ENCODE measurements at places on chromosomes 7 and 10.

- DNase-seq = no peak
Measured at GRCh38 chr7:105840981-105841749, 35.2 kb downstream of the ATXN7L1 start.

GRCh38 chr10:91923371-91924211, at the start of gene BTAF1:
Gene BTAF1, plus strand, starts transcription at chr10:91923770. Its CDS starts 307 bp downstream, at chr10:91924077.
- peak; percentile 94 for DNase-seq

DNA sequence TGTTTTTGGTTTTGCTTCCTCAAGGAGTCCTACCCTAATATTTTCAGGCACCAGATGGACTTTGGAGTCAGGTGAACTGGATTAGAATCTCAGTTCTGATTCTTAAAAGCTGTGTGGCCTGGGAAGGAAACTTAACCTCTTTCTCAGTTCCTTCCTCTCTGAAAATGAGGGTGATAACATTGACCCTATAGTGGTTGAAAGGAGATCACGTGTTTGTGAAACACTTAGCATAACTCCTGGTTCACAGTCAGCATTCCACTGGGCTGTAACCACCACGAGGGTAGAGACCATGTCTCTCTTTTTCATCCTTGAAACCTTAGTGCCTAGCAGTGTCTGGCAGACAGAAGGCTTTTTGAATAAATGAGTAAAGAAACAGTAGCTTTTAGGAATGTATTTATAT, 16.7 kb downstream of the LSMEM1 start:
- peak; percentile 56 for DNase-seq

- DNase-seq = peak; percentile 5
Measured at GRCh38 chr10:16681521-16681920, 135.7 kb downstream of the RSU1 start.

GRCh38 chr10:3892440-3893425, 107.7 kb upstream of the KLF6 start:
- peak; percentile 60 for DNase-seq

DNA sequence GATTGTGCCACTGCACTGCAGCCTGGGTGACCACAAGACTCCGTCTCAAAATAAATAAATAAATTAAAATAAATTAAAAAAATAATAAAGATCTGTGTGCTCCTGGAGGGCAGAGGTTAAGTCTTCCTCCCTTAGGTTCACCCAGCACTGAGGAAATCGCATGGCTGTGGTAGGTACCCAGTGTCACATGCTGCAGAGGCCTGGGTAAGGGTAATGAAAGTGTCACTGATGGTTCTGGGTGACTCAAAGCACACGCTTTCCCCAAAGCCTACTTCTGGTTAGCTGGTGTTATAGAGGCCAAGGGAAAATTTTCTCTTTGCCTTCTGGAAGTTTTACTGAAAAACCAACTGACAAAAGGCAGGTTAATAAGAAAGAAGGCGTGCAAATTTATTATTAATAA, 88.8 kb upstream of the ITGB1 start:
- DNase-seq = no peak

- DNase-seq = no peak
Measured at GRCh38 chr7:50762337-50762736, 20.4 kb downstream of the GRB10 start.

DNA sequence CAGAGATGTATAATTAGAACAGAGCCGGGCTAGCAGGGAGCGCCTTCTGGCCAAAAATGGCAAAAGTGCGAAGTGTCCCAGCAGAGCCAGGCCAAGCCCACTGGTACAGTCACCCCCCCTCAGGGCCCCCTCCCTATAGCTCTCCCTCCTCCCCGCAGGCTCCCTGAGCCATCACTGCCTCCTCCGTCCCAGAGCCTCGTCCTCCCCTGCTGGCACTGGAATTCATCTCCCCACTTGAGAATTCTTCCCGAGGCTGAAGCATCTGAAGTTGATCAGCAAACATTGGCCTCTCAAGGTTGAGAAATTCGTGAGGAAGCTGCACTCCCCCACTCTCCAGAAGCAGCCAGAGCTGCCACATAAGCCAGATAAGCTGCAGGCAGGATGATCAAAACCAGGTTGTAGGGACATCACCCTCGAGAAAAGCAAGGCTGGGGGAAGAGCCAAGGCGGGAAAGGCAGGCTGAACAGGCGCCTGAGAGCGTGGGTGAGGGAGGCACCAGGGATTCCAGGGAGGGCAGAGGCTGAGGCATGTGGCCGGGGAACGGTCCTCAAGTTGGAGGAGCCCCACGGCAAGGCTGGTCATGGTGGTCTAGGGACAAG, 23.4 kb downstream of the CAMK2G start:
- DNase-seq = peak; percentile 89

DNA sequence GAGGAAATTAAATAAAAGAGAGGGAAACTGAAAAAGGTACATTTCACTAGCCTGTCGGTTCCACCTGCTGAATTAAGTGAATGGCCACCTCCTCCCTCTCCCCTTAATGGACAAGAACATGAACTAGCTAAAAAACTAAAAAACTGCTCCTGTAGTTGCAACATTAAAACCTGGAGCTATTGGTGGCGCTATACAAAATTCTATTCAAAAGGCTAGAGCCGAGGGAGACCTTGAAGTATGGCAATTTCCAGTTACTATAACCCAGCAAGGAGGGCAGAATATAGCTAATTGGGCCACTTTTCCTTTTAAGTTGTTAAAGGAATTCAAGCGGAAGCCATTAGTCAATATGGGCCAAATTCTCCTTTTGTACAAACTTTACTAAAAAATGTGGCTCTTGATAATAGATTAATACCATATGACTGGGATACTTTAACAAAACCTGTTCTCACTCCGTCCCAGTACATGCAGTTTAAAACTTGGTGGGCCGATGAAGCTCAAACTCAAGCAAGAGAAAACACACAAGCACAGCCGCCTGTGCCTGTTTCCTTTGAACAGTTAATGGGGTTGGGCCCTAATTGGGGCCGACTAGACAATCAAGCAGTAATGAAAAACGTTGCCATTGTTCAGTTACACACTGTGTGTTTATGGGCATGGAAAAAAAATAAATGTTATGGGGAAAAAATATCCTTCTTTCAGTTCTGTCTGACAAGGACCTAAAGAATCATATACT, 6.5 kb upstream of the CHST3 start:
- peak; percentile 41 for DNase-seq

GRCh38 chr7:94228678-94229077, 166.0 kb upstream of the COL1A2 start:
- DNase-seq = peak; percentile 76

DNA sequence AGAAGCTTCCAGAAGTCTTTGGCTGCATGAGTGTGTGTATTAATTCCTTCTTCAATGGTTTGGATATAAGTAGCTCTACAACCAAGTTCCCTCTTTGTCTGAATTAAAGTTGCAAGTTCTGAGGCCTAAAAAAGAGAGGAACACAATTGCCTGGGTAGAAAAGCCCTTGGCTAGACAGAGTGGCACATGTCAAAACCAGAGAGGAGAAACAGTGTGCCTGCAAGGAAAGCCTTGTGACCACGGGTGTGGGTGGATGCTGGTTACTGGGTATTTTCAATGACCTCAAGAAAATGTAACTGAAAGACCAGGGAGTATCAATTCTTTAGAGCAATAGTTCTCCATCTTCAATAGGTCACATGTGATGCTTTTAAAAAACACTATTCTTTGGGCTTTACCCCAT, 148.3 kb downstream of the SVIL start:
- DNase-seq = no peak

GRCh38 chr7:133980804-133981203, 146.3 kb upstream of the LRGUK start:
- DNase-seq = no peak

- no peak for DNase-seq
Measured at GRCh38 chr10:130654726-130655125, 518.5 kb downstream of the GLRX3 start.

DNA sequence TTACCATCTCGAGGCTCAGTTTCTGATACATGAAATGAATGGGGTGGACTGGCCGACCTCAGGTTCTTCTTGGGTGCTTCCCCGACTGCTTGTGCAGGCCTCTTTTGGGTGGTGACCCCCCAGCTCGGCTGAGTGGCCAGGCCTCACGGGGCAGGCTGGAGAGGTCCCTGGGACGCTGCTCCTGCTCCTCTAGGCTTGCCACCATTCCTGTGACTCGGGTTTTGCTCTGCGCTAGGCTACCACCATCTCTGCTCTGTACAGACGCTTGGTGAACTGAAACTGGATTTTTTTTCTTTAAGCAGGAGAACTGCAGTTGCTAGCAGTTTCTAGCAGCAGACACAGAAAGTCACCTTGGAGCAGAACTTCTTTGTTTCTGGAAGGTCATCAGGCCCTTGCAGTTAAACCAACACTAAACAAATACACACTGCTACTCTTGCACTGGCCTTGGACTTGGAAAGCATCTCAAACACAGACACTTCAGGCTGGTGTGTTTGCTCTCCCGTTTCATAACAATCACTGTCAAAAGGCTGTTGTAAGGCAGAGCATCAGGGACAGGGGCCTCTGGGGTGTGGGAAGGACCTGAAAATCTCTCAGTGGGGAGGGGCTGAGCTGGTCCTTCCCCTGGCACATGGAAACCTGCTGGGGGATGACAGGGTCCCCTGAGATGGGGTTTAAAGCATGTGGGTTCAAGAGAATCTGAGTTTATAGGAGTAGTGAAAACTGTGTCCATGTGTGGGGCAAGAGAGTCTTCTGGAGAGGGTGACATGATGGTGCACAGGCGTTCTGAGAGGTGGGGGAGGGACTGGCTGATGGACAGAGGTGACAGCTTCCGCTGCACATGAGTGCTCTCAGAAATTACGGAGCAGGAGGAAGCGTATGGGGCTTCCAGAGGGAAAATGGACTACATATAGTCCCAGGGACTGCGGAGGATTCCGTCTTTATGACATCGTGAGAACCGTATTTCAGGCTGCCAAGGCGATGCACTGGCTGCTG, 35.0 kb upstream of the GIMAP8 start:
- DNase-seq = no peak

DNA sequence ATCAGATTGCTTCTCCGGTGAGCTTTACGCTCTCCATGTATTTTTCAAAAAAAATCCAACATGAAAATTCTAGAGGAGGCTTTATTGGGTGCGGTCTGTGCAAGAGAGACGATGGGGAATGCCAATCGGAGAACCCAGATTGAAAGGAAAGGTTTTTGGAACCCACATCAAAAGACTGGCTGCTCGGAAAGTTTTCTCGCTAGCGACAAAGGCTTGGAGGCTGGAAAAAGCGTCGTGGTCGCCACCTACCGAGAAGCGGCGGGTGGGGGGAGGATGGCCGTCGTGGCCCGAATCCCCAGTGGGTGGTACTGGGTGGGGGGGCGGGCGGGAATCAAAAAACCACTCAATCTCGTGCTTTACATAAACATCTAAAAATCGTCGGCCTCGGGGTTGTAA, 1.1 kb upstream of the GTF2I start:
- peak; percentile 41 for DNase-seq

GRCh38 chr10:77537720-77538373, 99.8 kb downstream of the KCNMA1 start:
- DNase-seq = no peak

GRCh38 chr7:7848246-7848645, 120.3 kb upstream of the GLCCI1 start:
- DNase-seq = no peak

DNA sequence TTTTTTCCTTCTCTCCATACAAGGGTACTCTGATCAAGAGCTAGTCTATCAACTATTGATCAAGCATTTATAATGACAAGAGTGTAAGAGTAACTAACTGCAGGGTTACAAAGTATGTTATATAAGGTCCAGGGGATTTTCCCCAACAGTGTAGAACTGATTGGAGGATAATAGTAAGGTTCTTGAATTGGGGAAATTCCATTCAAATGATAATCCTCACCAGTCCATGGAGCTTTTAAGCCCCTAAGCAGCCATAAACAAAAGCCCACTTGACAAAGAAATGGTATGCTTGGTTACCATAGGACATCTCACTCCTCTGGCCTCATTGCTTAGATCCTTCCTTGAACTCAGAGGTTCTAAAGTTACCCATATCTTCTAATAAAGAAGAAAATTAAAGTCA, 8.2 kb downstream of the YME1L1 start:
- DNase-seq = no peak

DNA sequence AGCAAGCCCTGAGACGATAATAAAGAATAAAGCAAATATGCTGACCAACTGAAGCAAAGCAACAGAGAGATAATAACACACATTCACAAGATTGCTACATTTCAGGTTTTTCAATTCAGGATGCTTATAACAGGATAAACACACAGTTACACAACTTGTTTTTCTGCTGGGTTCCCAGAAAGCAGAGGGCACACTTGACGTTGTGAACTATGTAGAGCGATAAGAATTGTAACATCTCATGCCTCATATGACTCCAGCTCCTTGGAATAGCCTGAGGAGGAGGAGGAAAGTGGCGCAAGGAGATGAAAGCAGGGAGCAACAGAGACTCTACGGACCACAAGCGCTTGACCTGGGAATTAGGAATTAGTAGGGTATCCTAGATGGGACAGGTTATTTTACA, 201.7 kb downstream of the SKAP2 start:
- DNase-seq = no peak

GRCh38 chr10:46106410-46107255, 60.6 kb upstream of the MSMB start:
- DNase-seq = peak; percentile 67

- peak; percentile 57 for DNase-seq
Measured at GRCh38 chr7:55024776-55025175, 6.0 kb downstream of the EGFR start.

DNA sequence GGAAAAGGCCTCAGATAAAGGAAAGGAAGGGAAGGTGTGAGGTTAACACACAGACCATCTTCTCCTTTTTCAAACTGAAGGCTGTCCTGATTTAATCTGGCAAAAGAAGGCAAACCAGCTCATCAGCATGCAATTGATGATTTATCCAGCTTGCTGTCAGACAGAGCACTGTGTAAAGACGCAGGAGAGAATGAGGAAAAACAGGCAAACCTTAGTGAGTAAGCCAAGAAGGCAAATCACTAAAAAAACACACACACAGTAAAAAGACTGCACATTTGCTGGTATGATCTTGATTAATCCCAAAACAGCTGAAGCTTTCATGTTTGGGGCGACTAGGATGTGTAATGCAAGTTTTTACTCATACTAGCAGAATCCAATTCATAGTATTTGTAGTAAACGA, 65.8 kb upstream of the SKAP2 start:
- no peak for DNase-seq

- peak; percentile 77 for DNase-seq
Measured at GRCh38 chr10:22681783-22682183, 32.6 kb downstream of the PIP4K2A start.

GRCh38 chr7:85343484-85343883, 156.6 kb upstream of the SEMA3D start:
- no peak for DNase-seq

All from choroid plexus epithelial cell (primary cell).